Tibial nerve (tissue), 4 donors: ENCODE measurements at places on chromosomes 7 and 10.

GRCh38 chr7:102042016-102042656, 224.7 kb downstream of the CUX1 start:
- no peak for DNase-seq

GRCh38 chr7:17713584-17713983, 226.7 kb downstream of the SNX13 start:
- DNase-seq = no peak

DNA sequence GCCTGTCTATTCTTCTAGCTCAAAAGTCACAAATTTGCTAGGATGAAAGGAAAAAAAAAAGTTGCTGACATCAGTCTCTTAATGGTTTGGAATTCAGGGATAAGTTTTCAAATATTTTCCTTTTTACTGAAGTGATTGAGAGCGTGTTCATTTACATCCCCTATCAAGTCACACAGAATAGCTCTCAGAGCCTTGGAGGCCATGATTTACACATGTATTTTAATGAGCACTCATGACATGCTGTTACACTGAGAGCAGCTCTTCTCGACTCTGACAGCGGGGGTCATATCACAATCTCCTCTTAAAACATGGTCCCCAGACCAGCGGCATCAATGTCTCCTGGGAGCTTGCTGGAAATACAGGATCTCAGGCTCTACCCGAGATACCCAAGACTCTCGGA, 232.7 kb downstream of the POU6F2 start:
- DNase-seq = no peak

GRCh38 chr7:110612680-110613079, 478.2 kb upstream of the LRRN3 start:
- no peak for DNase-seq

DNA sequence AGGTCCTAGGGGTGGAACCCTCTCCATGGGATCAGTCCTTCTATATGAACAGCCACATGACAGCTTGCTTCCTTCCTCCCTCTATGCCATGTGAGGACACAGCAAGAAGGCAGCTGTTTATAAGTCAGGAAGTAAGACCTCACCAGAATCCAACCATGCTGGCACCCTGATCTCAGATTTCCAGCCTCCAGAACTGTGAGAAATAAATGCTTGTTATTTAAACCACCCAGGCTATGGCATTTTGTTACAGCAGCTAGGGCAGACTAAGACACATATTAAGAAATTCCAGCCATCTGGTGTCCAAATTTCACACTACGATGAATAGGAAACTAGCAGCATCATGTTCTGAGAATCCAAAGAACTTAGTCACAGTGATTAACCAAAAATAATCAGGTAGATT, 140.1 kb downstream of the ZFAND4 start:
- DNase-seq = no peak

- DNase-seq = no peak
These were observed 61.5 kb downstream of the WAC start for GRCh38 chr10:28594406-28594805.

DNA sequence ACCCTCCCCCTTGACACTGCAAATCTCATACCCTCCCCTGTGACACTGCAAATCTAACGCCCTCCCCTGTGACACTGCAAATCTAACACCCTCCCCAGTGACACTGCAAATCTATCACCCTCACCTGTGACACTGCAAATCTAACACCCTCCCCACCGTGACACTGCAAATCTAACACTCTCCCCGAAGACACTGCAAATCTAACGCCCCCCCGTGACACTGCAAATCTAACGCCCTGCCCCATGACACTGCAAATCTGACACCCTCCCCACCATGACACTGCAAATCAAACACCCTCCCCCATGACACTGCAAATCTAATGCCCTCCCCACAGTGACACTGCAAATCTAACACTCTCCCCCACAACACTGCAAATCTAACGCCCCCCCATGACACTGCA, 603.7 kb downstream of the DNAJB6 start:
- DNase-seq = no peak

DNA sequence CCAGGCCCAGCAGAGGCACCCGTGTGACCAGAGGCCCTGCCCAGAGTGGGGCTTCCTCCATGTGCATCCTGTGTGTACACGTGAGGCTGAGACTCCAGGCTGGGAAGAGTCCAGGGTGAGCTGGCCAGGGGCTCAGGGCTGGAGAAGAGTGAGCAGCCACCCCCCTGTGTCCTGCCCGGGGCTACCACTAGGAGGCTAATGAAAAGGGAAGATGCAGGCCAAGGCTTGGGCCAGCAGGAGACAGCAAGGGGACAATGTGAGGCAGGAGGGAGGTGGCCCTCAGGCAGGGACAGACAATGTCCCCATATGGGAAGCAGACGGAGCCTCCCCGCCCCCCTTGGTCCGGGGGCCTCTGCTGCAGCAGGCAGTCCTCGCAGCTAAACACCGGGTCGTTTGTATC, 102.0 kb downstream of the HIF1AN start:
- no peak for DNase-seq

DNA sequence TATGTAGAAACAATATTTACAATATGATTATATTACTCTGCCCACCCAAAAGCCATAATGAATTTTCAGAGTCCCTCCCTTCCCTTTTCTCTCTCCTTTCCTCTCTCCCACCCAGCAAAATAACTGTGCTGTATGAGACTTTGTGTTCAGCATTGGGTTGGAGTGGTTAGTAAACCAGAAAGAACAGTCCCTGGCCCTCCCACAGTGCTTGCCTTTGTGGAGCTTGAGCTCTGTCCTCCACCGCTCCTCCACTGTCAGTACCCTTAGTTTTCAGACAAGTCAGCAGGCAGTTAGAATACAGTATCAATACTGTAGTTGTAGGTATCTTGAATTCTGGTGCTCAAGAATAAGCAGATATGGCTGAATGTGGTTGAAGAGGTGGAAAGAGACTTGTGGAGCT, 92.7 kb downstream of the CDK14 start:
- DNase-seq = no peak

GRCh38 chr10:132445516-132446194, 48.7 kb downstream of the PWWP2B start:
- no peak for DNase-seq

- DNase-seq = no peak
These were observed 53.3 kb downstream of the FHIP2A start for GRCh38 chr10:114874827-114875411.

DNA sequence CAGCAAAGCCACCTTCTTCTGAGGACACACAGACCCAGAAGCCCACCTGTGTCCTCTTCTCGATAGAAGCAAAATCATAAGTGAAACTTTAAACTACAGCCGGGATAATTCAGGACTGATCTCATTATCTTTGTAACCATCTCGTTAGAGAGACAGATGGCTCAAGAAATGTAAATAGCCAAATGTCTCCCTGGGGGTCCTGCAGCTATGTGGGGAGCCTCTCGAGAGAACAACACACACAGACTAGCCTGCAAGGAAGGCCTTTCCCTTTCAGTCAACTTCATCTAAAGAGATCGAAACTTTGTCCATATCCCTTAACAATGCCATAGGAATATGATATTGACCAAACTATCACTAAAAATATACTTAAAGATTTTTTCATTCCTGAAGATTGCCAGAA, 93.5 kb downstream of the VWC2 start:
- DNase-seq = no peak

- no peak for DNase-seq
These were observed 870.5 kb downstream of the LRMDA start for GRCh38 chr10:76301950-76302349.

- no peak for DNase-seq
These were observed 256.3 kb upstream of the KLF14 start for GRCh38 chr7:130990178-130990832.

DNA sequence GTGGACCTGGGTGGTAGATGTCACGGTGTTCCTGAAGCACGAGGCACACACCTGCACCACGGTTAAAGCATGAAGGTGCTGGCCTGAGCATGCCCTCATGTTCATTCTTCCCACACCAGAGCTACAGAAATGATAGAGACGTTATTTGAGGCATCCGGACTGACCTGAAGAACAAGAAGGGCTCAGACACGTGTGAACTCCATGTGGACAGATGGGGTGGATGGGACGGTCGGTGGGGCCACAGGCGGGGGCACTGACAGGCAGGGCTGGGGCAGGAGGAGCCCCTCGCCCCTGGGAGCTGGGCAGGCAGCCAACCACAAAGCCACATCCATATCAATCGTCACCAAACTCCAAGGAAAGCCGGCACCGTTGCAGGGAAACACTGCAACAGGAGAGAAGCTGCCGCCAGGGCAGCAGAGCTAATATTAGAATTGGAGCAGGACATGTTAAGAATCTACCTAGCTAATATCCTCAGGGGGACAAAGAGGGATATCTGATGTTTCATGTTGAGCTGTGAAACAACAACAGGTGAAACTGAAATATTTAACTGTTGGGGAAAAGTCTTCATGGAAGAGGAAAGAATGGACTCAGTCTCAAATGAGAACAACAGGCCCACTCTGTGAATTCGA, 37.8 kb upstream of the DIP2C start:
- DNase-seq = no peak

DNA sequence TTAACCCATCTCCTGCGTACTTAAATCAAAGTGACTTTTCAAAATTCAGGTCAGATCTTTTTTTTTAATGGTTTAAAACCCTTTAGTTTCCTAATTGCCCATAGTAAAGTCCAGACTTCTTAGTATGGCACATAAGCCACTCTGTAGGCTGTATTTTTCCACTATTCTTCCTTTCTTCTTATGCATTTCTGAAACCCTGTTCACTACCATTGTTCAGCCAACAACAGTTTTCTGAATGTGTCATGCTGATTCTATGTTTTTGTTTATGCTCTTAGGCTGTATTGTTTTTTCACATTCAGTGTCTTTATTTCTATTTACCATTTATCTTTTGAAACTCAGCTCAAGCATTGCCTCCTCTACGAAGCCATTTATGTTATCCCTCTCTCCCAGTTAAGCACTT, 26.7 kb downstream of the CCSER2 start:
- DNase-seq = no peak

- DNase-seq = no peak
These were observed 1.1 kb downstream of the TET1 start for GRCh38 chr10:68560943-68561864.

DNA sequence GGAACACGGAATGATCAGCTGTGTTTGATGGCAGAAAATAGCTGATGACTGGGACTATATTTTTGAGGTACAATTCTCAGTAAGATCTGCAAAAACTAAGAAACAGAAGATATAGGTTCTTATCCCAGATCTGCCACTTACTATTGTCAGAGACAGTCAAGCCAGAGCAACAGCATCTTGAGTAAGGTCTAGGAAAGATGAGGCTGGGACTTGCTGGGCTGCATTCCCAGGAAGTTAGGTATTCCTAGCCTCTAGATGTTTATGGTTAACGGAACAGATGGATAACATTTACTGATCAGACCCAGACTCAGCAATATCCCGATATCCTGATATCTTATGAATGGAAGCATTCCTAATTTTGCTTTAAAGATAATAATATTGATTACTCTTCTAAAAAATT, 68.7 kb upstream of the DNAJB12 start:
- DNase-seq = no peak

- no peak for DNase-seq
These were observed 23.6 kb upstream of the LYZL1 start for GRCh38 chr10:29265210-29265768.

DNA sequence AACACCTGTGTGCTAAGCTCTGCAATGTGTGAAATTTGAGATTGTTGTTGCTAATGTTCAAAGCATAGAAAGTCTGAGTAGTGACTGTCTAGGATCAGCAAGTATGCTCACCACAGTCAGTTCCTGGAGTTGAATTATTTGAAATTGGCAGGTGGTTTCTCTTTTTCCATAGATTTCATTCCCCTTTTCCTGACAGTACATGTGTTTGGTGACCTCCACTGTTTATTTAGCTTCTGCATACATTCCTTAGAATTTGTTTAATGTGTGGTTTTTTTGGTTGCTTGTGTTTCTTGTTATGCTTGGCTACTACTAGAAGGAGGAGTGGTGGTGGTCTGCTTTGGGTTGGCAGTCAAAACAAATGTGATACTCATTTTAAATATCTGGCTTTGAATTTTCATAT, 52.3 kb downstream of the FOXP2 start:
- no peak for DNase-seq

GRCh38 chr10:71092812-71093401, 119.5 kb upstream of the UNC5B start:
- no peak for DNase-seq

DNA sequence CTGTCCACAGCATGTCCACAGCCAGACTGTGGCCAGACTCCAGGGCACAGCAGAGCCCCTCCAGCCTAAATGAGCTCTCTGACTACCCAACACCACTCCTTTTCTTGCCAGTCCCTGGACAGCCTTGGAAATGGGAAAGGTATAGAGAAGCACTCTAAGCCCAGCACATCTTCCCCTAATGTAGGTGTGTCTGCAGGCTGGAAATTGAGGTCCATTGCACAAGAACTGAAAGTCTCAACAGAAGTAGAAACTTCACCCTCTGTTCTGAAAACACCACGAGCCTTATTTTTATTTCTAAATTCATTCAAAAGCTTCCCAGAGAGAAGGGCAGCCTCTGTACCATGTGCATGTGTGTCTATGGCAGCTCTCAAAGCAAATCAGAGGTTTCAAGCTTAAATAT, 3.7 kb upstream of the KCNMA1 start:
- DNase-seq = no peak

GRCh38 chr7:28300488-28300887, 111.8 kb upstream of the CREB5 start:
- DNase-seq = no peak

GRCh38 chr7:115260381-115260780, 338.5 kb downstream of the MDFIC start:
- DNase-seq = no peak

DNA sequence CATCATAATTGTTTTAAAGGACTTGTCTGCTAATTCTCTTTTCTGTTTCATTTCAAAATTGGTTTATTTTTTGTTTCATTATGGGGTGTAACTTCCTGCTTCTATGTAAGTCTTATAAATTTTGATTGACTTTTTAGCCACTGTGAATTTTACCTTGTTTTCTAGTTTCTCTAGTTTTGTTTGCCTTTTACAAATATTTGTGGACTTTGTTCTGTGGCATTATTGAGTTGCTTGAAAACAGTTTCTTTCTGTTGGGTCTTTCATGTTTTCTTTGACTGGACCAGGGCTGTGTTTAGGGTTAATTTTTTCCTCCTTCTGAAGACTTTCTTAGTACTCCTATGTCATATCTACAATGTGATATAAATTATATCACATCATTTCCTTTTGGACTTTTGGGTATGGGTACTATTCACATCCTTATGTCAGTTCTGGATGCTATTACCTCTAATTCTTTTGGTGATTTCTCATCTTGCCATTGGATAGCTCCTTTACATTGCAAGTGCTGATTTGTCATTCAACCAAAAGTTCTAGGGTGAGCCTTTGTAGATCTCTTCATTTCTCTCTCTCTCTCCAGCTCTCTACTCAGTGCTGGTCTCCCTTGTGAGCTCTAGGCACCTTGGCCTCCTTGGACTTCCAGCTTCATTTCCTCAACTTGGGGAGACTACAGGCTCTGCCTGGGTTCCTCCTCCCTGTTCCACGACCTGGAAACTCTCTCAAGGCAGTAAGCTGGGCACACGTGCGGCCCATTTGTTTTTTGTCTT, 36.9 kb downstream of the MLLT10 start:
- DNase-seq = no peak
